ENCODE measurements at places on chromosomes 2 and 18. TPM values are rescaled to one million over a fixed set of nuclear protein-coding genes. Genes with fewer than 3 reads are reported as not detected.

The FBLN7 gene
- 5.3 TPM for total RNA-seq

The ANO7 gene
- 1.7 TPM for total RNA-seq

The PPP1R1C gene
- not detected for total RNA-seq

The IL36RN gene
- total RNA-seq = not detected

The MEIS1 gene
- 31.7 TPM for total RNA-seq

The KIF5C gene
- total RNA-seq = 0.84 TPM

The C2orf66 gene
- 0.26 TPM for total RNA-seq

- peak; percentile 65 for DNase-seq
Measured at GRCh38 chr2:120999377-121000097, 263.9 kb downstream of the GLI2 start.

DNA sequence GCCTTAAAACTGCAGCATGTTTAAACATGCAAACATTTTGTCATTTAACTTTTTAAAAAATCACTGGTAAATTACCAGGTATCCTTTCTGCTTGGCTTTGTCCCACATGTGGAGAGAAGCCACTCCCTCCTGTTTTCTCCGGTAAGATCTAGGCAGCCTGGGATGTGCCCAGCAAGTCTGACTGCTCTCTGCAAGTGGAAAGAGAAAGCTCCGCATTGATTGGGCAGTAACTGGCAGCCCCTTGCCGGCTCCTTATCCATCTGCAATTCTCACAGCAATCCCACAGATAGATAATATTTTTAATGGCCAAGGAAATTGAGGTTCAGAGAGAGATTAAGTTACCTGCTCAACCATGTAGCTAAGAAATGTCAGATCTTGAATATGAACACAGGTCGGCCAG, 136.1 kb downstream of the TMEM200C start:
- no peak for DNase-seq

- DNase-seq = no peak
Measured at GRCh38 chr2:195709901-195710806, 53.1 kb downstream of the SLC39A10 start.

DNA sequence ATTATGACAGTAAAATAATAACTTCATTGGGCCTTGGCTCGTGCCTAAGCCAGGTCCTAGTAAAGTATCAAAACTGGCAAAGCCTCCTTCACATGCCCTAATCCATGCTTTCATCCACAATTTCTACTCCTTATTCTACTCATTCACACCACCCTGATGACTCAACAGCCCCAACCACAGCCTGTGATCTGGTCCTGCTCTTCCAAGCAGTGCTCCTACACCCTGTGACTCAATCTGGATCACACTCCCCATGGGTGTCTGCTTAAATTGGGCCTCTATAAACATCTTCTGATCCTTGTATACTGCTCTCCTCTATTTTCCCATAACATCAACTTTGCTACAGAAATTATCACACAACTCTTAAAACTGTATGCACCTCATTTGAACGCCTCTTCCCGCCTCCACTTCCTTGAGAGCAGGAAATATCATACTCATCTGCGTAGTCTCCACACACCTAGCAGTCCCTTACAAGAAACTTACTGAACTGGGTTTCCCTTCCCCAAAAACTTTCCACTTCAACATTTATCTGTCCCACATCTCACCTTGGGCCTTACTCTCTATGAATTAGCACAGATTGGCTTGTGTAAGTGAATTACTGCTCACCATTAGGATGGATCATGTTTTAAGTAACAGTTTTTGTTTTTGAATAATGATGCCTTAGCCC, 15.9 kb downstream of the GTF3C3 start:
- DNase-seq = no peak

GRCh38 chr2:164495491-164496223, 125.6 kb downstream of the GRB14 start:
- DNase-seq = no peak

DNA sequence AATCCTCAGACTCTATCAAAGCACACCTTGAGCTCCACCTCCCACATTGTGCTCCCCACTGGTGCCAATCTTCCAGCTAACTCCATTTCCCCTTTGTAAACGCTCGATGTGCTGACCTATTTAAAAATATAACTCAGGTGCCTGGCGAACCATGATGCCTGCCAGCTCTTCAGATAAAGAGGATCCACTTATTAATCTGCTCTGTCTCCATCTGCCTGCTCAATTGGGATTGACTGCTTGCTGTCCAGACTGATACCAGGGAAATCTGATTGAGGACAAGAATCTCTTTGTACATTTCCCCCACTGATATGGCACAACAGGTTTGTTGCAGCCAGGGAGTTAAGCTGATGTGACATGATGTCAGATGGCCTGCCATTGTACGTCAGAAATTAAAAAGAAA, 2036.5 kb upstream of the CELF4 start:
- DNase-seq = no peak

DNA sequence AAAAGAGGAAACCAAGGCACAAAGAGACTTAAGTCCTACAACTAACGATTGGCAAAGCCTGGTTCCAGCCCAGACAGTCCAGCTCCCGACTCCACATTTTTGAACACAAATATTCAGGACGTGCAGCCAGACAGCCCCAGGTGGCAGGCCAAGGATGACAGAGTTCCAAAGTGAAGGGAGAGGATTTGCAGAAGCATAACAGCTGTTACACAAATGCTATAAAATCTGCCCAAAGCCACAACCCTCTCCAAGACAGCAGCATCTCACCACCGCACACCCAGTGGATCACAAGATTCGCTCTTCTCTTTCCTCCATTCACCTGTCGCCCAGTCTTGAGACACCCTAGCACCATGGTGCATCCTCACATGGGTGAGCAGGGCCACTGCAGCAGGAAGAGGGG, 227.1 kb upstream of the ID2 start:
- DNase-seq = no peak

DNA sequence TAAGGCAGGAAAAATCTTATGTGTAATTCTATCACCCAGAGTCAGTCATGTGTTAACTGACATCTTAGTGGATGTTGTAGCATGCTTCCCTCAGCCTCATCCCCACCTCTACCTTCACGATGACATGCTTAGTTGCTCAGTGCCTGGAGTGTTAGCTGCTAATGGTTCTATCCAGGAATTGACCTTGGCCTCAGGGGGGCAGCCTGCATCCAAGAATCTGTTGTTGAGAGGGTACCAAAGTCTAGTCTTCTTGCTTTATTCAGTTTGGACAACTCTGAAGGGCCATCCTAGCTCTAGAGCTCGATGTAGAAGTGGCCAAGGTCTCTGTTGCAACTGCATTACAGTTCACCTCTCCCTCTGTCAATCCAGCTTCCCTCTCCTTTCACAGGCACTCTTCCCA, 61.2 kb downstream of the ACYP2 start:
- DNase-seq = no peak

- DNase-seq = no peak
Measured at GRCh38 chr2:120686511-120687168, 49.0 kb upstream of the GLI2 start.

DNA sequence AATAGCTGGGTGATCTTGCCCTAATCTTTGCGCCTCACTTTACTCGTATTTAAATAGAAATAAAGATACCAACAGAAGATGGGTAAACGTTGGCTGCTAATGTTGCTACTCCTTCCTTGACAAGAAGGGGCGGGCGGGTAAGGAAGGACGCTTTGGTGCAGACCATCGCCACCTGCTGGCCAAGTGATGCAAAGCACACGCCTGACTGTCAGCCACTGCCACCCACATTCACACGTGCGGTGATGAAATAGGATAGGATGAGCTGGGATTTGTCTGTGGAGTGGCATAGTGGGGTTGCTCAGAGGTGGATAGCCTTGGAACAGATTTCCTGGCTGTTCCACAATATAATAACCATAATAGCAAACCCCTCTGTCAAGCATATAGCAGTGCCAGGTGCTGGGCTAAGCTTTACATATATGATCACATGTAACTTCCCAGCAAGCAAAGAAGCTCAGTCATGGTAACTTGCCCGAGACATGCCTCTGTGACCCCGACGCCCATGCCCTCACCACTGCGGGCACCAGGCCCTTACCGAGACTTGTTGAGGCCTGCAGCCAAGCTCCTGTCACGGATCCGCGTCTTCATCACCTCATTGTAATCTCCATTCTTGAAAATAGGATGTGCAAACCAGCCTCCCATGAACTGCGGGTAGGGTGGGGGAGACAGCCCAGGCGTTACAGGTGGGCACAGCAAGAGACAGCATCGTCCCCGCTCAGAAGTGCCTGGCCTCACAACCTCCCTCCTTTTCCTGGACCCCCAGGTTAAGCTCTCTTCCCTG, 39.3 kb downstream of the LCT start:
- DNase-seq = no peak

- no peak for DNase-seq
Measured at GRCh38 chr2:8427211-8427610, 254.6 kb upstream of the ID2 start.

DNA sequence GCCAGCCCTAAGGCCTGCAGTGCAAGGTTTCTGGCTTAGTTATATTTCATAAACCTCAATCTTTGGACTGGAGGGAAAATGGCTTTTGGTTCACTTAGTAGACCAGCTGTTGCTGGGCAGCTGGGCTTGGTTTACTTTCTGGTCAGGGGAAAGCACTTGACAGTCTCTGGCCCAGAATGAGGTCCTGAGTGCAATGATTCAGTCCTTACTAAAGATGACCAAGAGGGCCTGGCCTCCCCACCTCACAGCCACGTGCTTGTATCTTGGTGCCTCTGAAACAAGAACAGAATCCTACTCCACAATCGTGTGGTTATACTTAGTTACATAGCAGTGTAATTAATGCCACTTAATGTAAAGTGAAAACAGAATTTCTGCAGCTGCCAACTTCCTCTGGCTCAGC, 325.5 kb upstream of the MEIS1 start:
- DNase-seq = no peak

Data from mesenteric fat pad (tissue), 1 donor.